Tongue (tissue), 3 donors: ENCODE measurements at places on chromosomes 3 and 15. TPM values are rescaled to one million over a fixed set of nuclear protein-coding genes. Genes with fewer than 3 reads are reported as not detected.

The IGSF10 gene
- 15.3 TPM for total RNA-seq

The CFAP44 gene
- total RNA-seq, result 8.8 TPM

The CD96 gene
- total RNA-seq, result 0.10 TPM

The DNAH1 gene
- total RNA-seq, result 3.3 TPM

The ZBED2 gene
- total RNA-seq, result 1.5 TPM

The RPL15 gene
- 3,552 TPM for total RNA-seq

The KLF15 gene
- 12.1 TPM for total RNA-seq

The CLRN1 gene
- total RNA-seq, result 0.31 TPM

The PAQR9 gene
- total RNA-seq, result not detected

The ATP2B2 gene
- total RNA-seq, result 5.7 TPM

The PRTG gene
- 19.7 TPM for total RNA-seq

The TRIM71 gene
- 0.31 TPM for total RNA-seq

The RFTN1 gene
- 23.7 TPM for total RNA-seq

The MOBP gene
- not detected for total RNA-seq

The CPOX gene
- total RNA-seq, result 18.6 TPM

The NDUFB4 gene
- 60.2 TPM for total RNA-seq

The KCNAB1 gene
- 6.3 TPM for total RNA-seq

The CCDC174 gene
- 15.8 TPM for total RNA-seq

The NR2E3 gene
- total RNA-seq, result 2.2 TPM

The GUCA1C gene
- not detected for total RNA-seq

The SNTN gene
- total RNA-seq, result not detected

The GADL1 gene
- total RNA-seq, result 33.1 TPM

The ATP8B4 gene
- 10.5 TPM for total RNA-seq

The TM4SF4 gene
- total RNA-seq, result not detected

The SPSB4 gene
- 18.7 TPM for total RNA-seq

The SPINT1 gene
- 49.2 TPM for total RNA-seq

The SPTSSB gene
- total RNA-seq, result 4.4 TPM

The RTP1 gene
- 1.0 TPM for total RNA-seq

The RNU5B-1 gene
- total RNA-seq, result not detected

The RLBP1 gene
- total RNA-seq, result not detected

The P2RY1 gene
- total RNA-seq, result 16.9 TPM

The C3orf22 gene
- not detected for total RNA-seq

The IQCH gene
- 4.3 TPM for total RNA-seq

The CELSR3 gene
- total RNA-seq, result 0.51 TPM

The ROPN1 gene
- total RNA-seq, result not detected

The TCTA gene
- 15.1 TPM for total RNA-seq

The VGLL3 gene
- 30.6 TPM for total RNA-seq

The STX19 gene
- 0.41 TPM for total RNA-seq

The FBN1 gene
- total RNA-seq, result 411 TPM

The TNFAIP8L3 gene
- 6.5 TPM for total RNA-seq

The LRRC15 gene
- total RNA-seq, result 0.10 TPM

The ARPP21 gene
- total RNA-seq, result 89.8 TPM

The RNF13 gene
- total RNA-seq, result 69.8 TPM

The TIMMDC1 gene
- 52.4 TPM for total RNA-seq

The PAQR5 gene
- total RNA-seq, result 0.92 TPM

The CHRD gene
- total RNA-seq, result 33.5 TPM

The LRTM1 gene
- total RNA-seq, result 84.2 TPM
